PC-9 (cell line): ENCODE measurements at places on chromosomes 5 and 9. TPM values are rescaled to one million over a fixed set of nuclear protein-coding genes. Genes with fewer than 3 reads are reported as not detected.

The LCN15 gene
- total RNA-seq, result not detected in 2 replicates

The CER1 gene
- total RNA-seq, result not detected in 2 replicates

The SAXO1 gene
- total RNA-seq, result not detected in 2 replicates

The HAVCR2 gene
- total RNA-seq, result 0.25 TPM in 1 of 2 replicates, not detected in the other

The SLC36A3 gene
- not detected in 2 replicates for total RNA-seq

GRCh38 chr5:54616031-54616430, 98.5 kb downstream of the SNX18 start:
- no peak overlapping the region for H3K4me3 ChIP-seq
- no peak for DNase-seq
- H3K27ac ChIP-seq, result no peak overlapping the region
- H3K4me1 ChIP-seq, result 0 out of 2 replicates have a peak, but pooled peaks cover 6% of the 10 kb centered on the region
- H3K27me3 ChIP-seq, result no peaks in the 10 kb centered on the region

GRCh38 chr5:171436804-171437285, 17.4 kb downstream of the FGF18 start:
- no peak overlapping the region for H3K4me3 ChIP-seq
- H3K36me3 ChIP-seq, result no peaks in the 10 kb centered on the region
- DNase-seq, result no peak
- no peaks in the 10 kb centered on the region for H3K27me3 ChIP-seq

DNA sequence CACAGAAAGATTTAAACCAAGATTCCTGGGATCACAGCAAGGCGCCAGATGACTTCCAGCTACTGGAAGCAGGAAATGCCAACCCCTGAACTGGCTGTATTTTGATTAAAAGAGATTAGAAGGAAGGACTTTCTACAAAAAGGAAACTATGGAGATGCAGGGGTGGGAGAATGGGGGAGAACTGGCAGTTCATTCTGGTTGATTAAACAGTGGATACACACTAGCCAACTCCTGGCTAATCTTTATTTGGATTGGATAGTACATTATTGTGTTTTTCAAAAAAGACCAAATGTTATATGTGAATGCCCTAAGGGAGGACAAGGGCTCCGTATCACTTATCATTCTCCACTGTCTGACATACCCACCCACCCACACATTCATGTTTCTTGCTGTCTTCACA, 93.2 kb downstream of the CDO1 start:
- no peaks in the 10 kb centered on the region for H3K36me3 ChIP-seq
- peaks cover 10% of the 10 kb centered on the region for H3K27me3 ChIP-seq
- no peaks in the 10 kb centered on the region for H3K4me1 ChIP-seq
- no peak for DNase-seq
- no peak overlapping the region for H3K27ac ChIP-seq

- no peaks in the 10 kb centered on the region for H3K27me3 ChIP-seq
- H3K4me1 ChIP-seq, result peaks cover 49% of the 10 kb centered on the region
- H3K27ac ChIP-seq, result no peak overlapping the region
These were observed 101.6 kb upstream of the CPEB4 start for GRCh38 chr5:173786286-173787187.

GRCh38 chr9:3035579-3036332, 191.9 kb upstream of the PUM3 start:
- no peaks in the 10 kb centered on the region for H3K36me3 ChIP-seq
- H3K27ac ChIP-seq, result no peak overlapping the region
- no peaks in the 10 kb centered on the region for H3K4me1 ChIP-seq
- no peaks in the 10 kb centered on the region for H3K27me3 ChIP-seq
- no peak overlapping the region for H3K4me3 ChIP-seq

DNA sequence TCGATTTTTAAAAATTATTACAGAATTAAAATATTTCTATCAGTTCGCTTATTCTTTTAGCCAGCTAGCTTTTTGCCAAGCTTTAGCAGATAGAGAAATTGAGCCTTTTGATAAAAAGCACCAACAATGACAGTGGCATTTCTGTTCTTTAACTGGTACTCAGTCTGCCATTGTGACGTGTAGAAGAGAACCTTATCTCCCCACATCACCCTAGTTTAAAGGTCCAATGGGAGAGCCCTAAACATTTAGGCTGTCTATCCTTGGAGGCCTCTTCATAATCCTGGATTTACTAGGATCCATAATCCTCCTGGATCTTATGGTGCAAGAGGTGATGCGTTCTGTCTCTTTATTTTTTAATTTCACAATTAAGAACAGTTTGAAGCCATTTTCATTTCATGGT, 3.0 kb downstream of the BASP1 start:
- H3K4me3 ChIP-seq, result no peak overlapping the region
- DNase-seq, result no peak
- H3K4me1 ChIP-seq, result no peaks in the 10 kb centered on the region
- H3K27ac ChIP-seq, result no peak overlapping the region
- H3K36me3 ChIP-seq, result no peaks in the 10 kb centered on the region
- no peaks in the 10 kb centered on the region for H3K27me3 ChIP-seq
